ENCODE measurements at places on chromosomes 11 and 22.

DNA sequence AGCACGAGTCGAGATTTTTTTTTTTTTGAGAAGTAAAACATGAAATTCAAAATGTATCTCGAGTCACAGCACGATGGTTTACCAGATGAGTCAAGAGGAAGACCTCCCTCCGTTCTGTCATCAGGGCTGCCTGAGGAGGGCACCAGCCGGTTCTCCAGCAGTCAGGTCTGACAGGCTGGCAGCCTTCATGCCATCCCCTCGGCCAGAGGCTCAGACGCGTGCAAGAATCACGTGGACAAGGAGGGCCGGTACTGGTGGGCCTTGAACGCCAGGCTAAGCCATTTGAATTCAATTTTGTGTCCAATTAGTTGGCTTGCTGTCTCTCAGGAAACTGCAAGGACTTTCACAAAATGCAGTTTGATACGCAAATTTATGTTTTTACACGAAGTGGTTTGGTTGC lies 1412.2 kb downstream of the BRD1 start:
- no peak for DNase-seq

GRCh38 chr22:48635816-48636215 lies 1191.9 kb downstream of the BRD1 start:
- no peak for DNase-seq

- DNase-seq, result no peak
These were observed 78.7 kb downstream of the SHANK2 start for GRCh38 chr11:71173709-71174108.

GRCh38 chr22:25514436-25515180 lies 49.9 kb upstream of the GRK3 start:
- DNase-seq, result no peak

DNA sequence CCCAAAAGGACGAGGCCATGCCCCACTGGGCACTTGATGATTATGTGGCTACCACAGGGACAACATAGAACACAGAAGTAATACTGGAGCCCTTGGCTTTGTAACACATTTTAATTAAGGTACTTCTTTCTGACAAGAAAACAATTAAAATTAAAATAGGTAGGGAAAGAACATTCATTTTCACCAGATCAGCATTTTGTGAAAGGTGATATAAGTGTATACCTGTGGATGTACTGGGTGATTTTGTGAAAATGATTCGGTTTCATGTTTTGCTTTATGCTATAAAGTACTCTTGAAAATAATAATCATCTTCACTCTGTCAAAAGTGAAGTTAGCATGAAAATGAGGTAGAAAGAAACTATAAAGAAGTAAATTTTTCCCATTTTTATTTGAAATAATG lies 876 bp downstream of the MS4A12 start:
- DNase-seq, result no peak

DNA sequence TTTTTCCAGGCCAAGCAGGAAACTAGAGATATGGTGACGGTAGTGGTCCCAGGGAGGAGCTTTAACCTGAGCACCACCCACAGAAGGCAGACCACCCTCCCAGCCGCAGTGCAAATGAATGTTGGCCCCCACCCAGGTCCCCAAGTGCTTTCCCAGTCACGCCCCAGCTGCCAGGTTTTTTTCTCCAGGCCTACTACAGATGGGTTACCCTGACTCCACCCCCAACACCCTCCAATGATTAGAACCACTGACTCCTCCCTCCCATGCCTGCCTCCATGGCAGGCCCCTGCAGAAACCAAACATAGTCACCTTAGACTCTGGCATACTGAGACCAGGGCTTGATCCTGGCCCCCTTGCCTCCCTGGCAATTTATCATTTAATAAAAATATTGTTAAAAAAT lies 58.7 kb upstream of the CHST1 start:
- no peak for DNase-seq

- peak; percentile 0 for DNase-seq
These were observed 8.5 kb downstream of the PIM3 start for GRCh38 chr22:49968831-49969661.

DNA sequence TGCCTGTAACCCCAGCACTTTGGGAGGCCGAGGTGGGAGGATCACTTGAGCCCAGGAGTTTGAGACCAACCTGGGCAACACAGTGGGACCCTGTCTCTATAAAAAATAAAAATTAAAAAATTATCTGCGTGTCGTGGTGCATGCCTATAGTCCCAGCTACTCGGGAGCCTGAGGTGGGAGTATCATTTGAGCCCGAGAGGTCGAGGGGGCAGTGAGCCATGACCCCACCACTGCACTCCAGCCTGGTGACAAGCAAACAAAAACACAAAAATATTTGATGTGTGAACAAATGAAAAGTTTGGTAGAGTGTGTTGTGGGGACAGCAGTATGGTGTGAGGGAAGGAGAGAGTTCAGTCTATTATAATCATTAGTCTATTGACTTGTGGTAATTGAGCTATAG lies 90.8 kb upstream of the PARVA start:
- no peak for DNase-seq

DNA sequence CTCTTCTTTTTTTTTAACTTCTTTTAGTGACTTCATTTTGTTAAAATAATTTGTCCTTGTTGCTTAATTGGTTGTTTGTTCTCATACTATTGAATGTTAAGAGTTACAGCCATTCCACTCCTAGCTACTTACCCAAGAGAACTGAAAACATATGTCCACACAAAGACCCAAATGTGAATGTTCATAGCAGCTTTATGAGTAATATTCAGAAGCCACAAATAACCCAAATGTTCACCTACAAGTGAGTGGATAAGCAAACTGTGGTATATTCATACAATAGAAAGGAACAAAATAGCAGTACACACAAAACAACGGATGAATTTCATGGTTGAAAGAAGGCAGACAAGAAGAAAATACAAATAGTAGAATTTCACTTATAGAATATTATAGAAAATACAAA lies 1.4 kb upstream of the OR4D11 start:
- DNase-seq, result no peak

DNA sequence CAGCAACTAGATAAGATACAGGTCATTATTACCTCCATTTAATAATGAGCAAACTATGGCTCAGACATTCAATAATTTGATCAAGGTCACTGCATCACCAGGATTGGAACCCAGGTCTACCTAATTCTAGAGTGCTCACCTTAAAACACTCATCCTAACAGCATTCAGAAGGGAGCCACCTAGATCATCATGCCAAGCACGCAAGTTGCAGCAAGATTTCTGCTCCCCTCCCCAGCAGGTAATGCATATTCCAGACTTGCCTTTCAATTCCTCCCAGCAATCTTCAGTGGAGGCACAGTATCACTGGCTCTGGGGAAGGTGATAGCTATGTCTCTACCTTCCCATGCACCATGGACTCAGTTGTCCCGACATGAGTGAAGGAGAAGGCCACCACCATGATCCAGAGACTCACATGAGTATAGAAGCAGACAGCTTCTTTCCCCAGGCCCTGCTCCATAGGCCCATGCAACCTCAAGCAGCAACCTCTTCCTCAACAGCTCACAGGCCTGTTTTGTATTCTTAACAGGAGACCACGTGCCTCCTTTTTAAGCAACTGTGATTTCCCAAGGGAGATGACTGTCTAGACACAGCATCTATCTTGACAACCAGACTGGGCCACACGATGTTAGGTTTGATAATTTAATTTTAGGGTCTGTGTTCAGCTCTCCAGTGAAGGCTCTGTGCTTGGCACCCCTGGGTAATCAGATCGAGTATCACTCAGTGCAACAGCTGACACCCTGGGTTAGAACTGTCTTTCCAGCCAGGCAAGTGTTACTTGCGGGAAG lies 36.4 kb downstream of the RAB30 start:
- DNase-seq, result no peak

All from astrocyte of the hippocampus (primary cell).